ENCODE measurements at places on chromosomes 11 and 22.

- DNase-seq: no peak
Observed at GRCh38 chr11:132072044-132072857, 701.8 kb downstream of the NTM start.

- no peak for DNase-seq
Observed at GRCh38 chr11:24515632-24516031, 18.8 kb downstream of the LUZP2 start.

DNA sequence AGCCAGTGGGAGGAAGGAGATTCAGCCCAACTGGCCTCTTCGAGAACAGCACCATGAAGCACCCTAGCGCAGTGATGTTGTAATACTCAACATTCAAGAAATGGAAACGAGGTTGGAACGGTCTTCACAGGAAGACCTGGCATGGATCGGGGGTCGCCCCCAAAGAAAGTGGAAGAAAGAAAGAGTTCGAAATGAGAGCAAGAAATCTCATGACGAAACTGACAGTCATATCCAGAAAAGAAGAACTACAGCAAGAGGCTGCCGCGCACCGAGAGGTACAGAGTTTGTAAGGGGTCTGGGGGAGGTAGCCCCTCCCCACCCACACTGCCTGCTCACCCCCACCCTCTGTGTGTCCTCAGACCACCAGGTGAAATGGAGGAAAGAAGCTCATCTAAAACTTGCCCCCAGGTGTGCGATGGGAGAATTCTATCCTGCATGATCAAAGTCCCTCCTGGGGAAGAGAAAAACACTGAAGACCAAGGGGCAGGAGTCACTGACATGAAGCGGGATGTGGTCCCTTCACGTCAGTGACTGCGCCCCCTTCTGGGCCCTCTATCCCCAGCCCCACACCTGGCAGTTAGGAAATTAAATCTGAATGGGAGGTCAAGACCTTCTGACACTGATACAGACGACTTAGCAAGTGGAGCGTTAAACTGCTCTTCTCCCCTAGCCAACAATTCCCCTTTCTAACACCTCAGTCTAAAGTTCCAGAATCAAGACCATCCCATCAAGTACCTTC is 52.9 kb upstream of the SPATA19 start:
- DNase-seq: no peak

- no peak for DNase-seq
Observed at GRCh38 chr11:112366777-112367176, 106.1 kb upstream of the PLET1 start.

DNA sequence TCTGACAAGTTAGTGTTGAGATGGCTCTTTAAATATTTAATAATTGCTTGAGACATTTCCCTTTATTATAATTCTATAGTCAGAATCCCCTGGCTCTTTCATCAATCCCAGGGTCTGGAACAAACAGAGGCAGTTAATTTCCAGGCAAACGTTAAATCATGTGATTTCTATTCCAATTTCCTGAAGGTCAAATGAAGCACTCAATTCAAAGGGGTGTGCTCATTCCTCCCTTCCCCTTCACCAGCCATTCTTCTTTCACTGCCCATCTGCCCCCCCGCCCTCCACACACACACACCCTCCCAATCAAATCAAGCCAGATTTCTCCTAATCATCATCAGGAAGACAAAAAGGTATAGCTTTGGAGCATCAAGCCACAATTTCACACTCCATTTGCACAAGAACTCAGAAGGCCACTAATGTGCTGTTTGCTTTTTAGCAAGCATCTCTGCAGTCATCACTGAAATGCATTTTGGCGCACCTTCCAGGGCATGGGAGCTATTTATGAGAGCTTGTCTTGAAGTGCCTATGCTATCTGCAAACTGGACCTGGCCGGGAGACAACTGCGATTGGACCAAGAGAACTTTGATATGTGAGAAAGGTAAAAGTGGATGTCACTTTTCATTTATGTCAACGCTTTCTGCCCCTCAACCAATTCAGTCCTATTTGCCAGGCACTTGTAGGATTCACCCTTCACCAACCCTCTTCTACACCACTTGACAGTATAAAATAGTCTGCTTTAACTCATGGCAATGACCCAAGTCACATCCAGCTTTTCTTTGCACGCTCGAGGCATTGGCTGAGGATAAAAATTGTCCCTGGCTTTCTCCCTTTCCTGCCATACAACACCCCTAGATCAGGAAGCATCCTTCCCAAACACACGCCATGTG is 315.1 kb upstream of the API5 start:
- DNase-seq: no peak
